ENCODE measurements at places on chromosomes 2 and 18. TPM values are rescaled to one million over a fixed set of nuclear protein-coding genes. Genes with fewer than 3 reads are reported as not detected.

DNA sequence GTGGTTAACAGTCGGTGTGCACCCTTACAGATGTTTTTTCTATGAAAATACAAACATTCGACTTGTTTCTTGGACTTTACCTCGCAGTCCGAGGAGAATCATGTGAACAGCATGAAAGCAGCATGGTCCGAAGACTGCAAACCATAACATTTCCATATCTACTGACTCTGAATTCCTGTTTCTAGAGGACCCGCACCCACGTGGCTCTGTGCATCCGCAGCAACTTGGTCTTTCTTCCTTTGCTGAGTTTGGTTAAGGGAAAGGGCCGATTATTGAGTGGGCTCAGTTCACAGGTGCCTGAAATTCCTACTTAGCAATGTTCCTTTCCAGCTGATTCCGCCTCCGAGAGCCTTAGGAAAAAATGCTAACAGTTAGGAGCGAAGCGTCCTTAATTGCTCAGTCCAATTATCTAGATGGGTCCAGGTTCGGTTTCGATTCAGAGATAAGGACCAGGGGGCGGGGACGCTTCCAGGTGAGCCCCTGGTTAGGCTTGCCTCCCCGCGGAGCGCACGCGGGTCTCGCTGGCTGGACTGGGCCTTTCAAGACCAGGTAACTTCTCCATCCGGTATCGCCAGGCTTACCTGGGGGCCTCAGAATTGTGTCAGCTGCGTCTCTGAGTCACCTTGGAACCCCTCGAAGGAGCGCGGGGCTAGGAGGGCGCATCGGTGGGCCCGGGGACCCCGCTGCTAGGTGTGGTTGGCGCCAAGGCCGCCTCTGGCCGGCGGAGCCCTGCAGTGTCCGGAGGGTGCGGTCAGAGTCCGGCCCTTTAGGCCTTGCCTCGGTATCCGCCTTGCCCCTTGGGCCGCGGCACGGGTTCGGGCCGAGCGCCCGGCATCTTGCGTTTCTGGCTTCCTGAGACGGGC, 1.1 kb upstream of the B3GNT2 start:
- DNase-seq, result no peak

GRCh38 chr18:42310956-42311355, 355.9 kb downstream of the PIK3C3 start:
- no peak for DNase-seq

GRCh38 chr2:162490052-162490717, 146.3 kb downstream of the GCA start:
- DNase-seq, result no peak

- DNase-seq, result no peak
These were observed 74.7 kb upstream of the KCNJ3 start for GRCh38 chr2:154623819-154624218.

DNA sequence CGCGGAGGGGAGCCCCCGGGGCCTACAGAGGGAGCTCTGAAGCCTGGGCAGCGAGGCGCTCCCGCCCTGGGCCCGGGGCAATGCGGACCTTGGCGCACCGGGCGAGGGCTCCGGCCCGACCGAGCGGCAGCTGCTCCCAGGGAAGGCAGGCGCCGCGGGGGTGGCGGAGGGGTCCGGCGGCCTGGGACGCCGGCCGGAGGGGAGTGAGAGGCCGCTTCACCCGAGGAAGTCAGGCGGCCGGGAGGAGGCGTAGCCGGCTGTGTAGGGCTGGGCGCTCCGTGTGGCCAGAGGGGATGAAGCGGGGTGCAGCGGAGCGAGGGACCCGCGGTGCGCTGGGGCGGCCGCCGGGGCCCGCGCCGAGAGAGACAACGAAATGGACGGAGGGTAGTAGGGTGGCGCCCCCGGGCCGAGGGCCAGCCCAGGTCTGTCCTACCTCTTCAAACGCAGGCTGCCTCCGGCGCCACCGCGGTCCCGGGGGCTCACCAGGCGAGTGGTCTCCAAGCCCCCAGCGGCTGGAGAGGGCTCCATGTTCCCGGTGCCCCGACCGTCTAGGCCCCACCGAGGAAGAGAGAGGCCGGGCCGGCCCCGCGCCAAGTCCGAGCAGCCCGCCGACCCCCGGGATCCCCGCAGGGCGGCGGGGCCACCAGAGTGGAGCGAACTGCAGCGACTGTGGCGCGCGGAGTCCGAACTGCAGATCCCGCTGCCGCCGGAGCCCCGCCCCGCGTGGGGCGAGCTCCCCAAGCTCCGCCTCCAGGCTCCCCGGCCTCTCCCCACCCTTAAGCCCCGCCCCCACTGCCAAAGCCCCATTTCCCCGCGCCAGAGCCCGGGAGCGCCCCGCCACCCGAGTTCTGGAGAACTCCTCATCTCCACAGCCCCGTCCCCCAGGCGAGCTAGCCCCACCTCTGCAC, at the start of gene SLC30A3:
Gene SLC30A3 (minus strand): TSS at position 669 of the 908 bp plus-strand sequence. CDS start 141 bp downstream, at position 528.
- no peak for DNase-seq

The CIB4 gene
- not detected for total RNA-seq

The COL3A1 gene
- total RNA-seq, result 351 TPM

The POTEI gene
- not detected for total RNA-seq

DNA sequence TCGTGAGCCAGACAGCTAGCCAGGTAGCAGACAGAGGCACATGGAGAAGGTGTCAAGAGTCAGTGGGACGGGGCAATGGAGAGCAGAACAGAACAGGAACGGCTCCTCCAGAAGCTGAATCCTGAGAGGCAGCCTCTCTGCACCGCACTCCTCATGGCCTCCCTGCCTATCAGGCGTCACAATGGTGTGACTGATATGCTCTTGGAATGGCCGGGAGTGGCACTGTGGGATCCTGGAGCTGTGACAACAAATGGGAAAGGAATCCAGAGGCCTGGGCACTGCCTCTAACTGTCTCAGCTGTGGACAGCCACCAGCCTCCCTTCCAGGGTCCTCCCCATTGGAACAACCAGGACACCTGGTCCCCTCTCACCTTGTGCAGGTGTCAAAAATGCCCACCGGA, 89.1 kb upstream of the ID2 start:
- peak; percentile 68 for DNase-seq

The FAM168B gene
- 120 TPM for total RNA-seq

DNA sequence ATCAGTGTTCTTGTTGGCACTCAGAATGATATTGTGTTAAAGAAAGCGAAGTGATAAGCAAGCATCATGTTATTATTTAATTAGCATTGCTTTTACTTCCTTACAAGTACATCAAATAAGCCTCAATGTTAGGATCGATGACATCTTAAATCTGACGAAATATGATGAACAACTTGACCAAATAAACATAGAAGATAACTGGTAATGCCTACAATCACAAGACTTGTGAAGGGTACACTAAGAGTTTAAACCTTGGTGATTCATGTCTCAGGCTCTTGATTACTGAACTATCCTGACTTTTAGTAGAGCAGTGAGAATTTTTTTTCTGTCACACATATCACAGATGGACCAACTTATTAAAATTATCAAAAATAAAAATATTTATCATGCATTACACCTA, 500.8 kb upstream of the ZEB2 start:
- no peak for DNase-seq

The ZC3H15 gene
- 59.5 TPM for total RNA-seq

DNA sequence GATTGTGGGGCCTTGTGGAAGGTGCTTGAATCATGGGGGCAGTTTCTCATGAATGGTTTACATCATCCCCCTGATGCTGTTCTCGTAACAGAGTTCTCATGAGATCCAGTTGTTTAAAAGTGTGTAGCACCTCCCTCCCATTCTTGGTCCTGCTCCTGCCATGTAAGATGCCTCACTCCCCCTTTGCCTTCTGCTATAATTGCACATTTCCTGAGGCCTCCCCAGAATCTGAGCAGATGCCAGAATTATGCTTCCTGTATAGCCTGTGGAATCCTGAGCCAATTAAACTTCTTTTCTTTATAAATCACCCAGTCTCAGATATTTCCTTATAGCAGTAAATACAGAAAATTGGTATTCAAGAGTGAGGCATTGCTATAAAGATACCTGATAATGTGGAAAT, 15.6 kb upstream of the WDR75 start:
- DNase-seq, result no peak

DNA sequence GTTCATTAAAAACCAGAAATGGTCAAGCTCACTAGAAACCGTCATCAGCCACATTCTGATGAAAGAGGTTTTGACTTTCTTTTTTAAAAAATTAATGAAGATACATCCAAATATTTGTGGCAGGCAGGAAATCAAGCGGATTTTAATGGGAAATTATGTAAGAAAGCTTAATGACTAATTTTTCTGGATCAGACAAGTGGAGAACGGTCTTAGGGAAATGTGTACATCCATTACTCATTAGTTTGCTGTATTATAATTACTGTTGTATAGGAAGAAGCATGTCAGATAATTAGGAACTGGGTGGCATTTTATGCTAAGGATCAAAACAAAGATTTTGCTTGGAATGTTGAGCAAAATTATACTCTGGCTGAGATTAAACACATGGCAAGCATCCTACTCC, 39.4 kb downstream of the AGAP1 start:
- no peak for DNase-seq

- DNase-seq, result no peak
These were observed 58.4 kb upstream of the GREB1L start for GRCh38 chr18:21183670-21184069.

Data from mesenteric fat pad (tissue), 1 donor.